ENCODE measurements at places on chromosomes 6 and 20. TPM values are rescaled to one million over a fixed set of nuclear protein-coding genes. Genes with fewer than 3 reads are reported as not detected.

SLC17A9 gene
- total RNA-seq: 2.1 TPM

TOP1 gene
- total RNA-seq: 44.4 TPM

GRCh38 chr6:80472271-80472670, 365.8 kb downstream of the BCKDHB start:
- no peak overlapping the region for H3K4me3 ChIP-seq
- no peak overlapping the region for H3K27ac ChIP-seq
- H3K36me3 ChIP-seq: no peaks in the 10 kb centered on the region
- DNase-seq: no peak

GRCh38 chr6:166109608-166110007, 58.0 kb downstream of the TBXT start:
- H3K27me3 ChIP-seq: no peaks in the 10 kb centered on the region
- no peak overlapping the region for H3K4me3 ChIP-seq
- H3K4me1 ChIP-seq: no peaks in the 10 kb centered on the region
- H3K36me3 ChIP-seq: no peaks in the 10 kb centered on the region
- no peak for DNase-seq

DNA sequence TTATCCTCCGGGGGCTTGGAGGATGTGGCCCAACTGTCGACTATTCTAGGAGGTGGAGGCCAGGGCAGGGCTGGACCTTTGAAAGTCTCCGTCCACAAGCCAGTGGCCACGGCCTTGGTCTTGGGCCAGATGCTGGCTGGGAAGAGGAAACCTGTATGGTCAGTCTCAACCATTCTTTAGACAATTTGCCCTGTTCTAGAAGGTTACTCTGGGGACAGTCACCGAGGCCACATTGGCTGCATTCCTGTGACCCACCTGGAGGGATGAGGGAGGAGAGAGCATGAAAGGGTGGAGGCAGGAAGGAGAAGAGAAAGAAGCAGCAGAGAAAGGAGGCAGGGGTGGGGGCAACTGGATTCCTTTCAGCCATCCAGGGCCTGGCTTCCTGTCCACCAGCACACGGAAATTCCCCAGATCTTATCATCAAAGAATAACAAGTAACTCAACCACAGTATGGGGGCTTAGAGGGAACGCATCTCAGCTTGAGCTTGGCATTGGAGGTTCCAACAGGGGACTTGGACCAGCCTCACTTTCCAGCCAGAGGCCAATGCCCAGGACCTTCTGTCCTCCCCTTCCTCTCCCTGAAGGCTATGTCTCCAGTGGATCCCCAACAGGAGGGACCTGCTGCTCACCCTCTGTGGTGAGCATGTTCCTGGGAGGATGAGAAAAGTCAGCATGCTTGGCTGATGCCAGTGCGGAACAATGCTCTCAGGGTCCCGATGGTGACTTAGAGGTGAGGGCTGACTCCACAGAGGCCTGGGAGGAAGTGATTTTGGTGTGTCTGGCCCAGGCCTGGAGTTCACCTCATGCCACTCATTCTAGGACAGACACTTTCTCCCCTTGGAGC, 30.4 kb downstream of the TGM2 start:
- no peak overlapping the region for H3K4me3 ChIP-seq
- H3K27ac ChIP-seq: no peak overlapping the region
- DNase-seq: no peak
- H3K36me3 ChIP-seq: no peaks in the 10 kb centered on the region

DNA sequence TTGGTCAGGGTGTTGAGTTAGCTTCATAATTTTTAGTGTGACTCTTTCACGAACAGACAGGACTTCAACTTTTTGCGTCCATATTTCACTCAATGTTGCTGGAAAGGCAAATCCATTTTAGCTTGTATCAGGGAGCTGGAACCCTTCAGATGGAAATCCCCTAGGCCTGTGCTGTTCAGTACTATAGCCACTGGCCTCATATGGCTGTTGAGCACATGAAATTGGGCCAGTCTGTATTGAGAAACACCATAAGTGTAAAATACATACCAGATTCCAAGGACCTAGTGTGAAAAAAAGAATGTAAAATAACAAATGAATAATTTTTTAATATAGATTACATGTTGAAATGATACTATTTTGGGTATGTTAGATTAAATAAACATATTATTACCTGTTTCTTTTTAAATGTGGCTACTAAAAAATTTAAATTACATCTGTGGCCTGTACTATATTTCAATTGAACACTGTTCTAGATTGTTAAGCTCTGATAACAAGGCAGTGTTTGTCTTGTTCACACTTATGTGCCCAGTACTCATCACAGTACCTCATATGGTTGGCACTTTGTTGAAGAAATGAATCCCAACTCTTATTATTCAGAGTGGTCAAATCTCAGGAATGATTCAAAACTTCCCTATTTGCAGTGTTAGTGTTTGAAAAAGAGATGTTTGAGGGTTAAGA, 34.3 kb downstream of the CTNNBL1 start:
- peaks cover 5% of the 10 kb centered on the region for H3K36me3 ChIP-seq
- H3K27ac ChIP-seq: no peak overlapping the region
- no peak overlapping the region for H3K4me3 ChIP-seq
- no peaks in the 10 kb centered on the region for H3K4me1 ChIP-seq
- no peak for DNase-seq

GRCh38 chr6:131063764-131064272, 773 bp upstream of the EPB41L2 start:
- DNase-seq: peak; percentile 3
- H3K27me3 ChIP-seq: no peaks in the 10 kb centered on the region
- no peaks in the 10 kb centered on the region for H3K36me3 ChIP-seq
- H3K27ac ChIP-seq: peak overlapping the region; percentile 21
- peak overlapping the region; percentile 59 for H3K4me3 ChIP-seq

DNA sequence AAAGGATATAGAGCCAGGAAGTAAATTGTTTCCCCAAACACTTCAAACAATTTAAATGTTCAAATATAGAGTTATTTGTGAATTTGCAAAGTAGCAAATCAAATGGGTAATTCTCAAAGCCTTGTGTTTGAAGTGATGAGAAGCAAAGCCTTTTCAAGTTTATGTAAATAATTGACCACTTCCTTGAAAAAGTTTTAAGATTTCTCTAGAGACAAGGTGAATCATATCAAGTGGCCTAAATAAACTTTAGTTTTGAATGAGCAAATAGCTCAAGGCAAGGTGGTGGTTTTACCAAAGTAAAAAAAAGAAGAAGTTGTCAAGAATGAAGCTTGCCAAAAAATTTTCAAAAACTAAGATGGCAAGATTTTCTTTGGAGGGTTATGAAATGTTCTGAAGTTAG, 42.6 kb upstream of the IFNGR1 start:
- no peak overlapping the region for H3K4me3 ChIP-seq
- no peaks in the 10 kb centered on the region for H3K36me3 ChIP-seq
- DNase-seq: peak; percentile 43
